ENCODE measurements at places on chromosomes 7 and 10. TPM values are rescaled to one million over a fixed set of nuclear protein-coding genes. Genes with fewer than 3 reads are reported as not detected.
A peak's percentile ranks its signal among the peaks of the same experiment; 100 is the strongest.

- no peak for DNase-seq
These were observed 6.0 kb downstream of the PLAU start for GRCh38 chr10:73916761-73917470.

The TRIM56 gene
- total RNA-seq, result 57.7 TPM

GRCh38 chr7:142927085-142927745, 6.3 kb downstream of the TRPV5 start:
- DNase-seq, result no peak

DNA sequence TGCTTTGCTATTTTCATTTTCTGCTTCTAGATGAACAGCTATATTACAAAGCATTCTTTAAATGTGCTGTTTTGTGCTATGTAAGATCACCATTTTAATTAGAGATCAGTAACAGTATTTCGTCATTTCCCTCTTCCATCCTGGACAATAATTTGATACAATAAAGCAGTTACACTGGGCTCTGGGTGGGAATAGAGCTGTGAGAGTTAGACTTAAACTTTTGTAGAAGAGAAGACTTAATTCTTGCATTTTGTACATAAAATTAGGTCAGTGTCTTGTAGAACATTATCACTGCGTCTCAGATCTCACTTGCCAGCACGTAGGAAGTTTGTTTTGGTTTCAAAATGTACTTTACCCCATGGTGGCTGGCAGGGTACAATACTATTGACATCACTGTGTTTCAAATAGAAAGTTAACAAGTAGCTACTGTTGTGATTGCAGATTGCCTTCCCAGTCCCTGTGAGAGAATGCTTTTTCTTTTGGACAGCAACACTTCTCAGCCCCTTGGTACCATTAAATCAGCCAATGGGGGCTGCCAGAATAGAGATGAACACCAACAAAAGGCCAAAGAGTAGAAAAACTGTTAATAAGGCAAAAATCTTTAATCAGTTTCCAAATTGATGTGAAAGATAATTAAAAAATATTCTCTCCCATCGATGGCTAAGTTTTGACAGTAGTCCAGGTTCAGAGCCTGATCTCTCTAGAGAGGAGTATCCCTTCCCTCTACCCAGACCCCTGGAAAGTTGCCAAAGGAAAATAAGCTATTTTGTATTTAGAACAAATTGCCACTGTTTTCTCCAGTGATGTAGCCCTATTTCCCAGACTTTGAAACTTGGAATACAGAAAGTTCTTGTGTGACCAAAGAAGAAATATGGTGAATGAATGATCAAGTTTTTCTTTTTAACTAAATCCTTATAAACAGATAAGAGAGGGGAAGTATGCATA, 35.1 kb downstream of the SMNDC1 start:
- DNase-seq, result peak; percentile 50

- no peak for DNase-seq
These were observed 74.2 kb downstream of the MALSU1 start for GRCh38 chr7:23373151-23374004.

- no peak for DNase-seq
These were observed 17.4 kb downstream of the ITIH2 start for GRCh38 chr10:7720478-7720877.

The DNAAF5 gene
- total RNA-seq, result 30.9 TPM

The NSUN6 gene
- 13.5 TPM for total RNA-seq

The ANKRD30A gene
- total RNA-seq, result not detected

GRCh38 chr7:149140831-149141230, 6.4 kb upstream of the ZNF398 start:
- no peak for DNase-seq

DNA sequence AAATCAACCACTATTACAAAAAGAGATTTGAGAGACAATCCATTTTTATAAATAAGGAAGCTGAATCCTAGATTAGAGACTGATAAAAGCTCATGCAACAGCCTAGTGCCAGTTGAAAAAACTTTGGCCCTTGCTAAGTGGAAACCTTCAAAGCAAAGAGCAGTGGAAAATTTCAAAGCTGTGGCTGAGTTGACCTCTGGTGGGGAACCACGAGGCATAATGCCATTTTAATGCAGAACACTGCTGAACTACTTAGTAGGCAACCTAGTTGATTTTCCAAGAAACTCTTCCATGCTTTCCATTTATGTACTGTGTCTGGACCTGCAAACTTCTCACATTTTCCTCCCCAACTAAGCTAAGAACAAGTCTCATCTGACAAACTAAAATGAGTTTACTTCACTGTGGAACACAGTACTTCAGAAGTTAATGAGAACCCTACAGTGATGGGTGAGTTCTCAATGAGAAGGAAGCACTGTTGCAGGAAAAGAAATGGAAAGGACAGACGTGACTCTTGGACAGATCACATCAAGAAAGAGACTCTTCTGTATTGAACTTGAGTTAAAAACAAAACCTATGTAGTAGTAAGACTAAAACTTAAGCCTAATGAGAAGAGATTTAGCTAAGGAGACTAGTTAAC, 19.5 kb downstream of the FZD9 start:
- no peak for DNase-seq

DNA sequence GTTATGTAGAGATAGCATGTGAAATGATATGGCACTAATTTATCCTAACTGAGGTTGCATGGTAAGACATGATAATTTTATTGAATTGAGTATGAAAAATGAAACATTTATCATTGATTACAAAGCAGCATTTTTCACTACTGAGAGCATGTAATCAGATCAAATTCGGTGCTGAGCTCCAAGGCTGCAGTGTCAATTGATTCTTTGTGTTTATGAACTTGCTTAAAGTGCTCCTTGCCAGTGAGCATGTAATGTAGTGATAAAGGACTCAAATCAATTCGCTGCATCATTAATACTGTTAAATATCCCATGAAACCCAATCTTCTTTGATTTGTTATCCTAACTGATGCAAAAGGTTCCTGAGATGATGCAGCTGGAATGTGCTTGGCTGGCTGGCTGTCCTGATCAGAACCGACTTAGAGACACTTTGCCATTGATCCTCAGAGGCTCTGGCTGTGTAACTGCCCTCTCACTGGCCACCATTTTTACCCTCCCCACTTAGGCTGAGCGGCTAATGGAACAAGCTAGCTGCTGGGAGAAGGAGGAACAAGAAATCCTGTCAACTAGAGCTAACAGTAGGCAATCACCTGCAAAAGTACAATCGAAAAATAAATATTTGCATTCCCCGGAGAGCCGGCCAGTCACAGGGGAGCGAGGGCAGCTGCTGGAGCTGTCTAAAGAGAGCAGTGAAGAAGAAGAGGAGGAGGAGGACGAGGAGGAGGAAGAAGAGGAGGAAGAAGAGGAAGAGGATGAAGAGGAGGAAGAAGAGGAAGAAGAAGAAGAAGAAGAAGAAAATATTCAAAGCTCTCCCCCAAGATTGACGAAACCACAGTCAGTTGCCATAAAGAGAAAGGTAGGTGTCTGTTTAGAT, 89.8 kb upstream of the SAMD8 start:
- DNase-seq, result no peak

Measured in mucosa of gallbladder (tissue), 1 donor.